ENCODE measurements at places on chromosomes 6 and 20.

- DNase-seq = no peak
Measured at GRCh38 chr20:46434597-46434996, 28.2 kb upstream of the ELMO2 start.

DNA sequence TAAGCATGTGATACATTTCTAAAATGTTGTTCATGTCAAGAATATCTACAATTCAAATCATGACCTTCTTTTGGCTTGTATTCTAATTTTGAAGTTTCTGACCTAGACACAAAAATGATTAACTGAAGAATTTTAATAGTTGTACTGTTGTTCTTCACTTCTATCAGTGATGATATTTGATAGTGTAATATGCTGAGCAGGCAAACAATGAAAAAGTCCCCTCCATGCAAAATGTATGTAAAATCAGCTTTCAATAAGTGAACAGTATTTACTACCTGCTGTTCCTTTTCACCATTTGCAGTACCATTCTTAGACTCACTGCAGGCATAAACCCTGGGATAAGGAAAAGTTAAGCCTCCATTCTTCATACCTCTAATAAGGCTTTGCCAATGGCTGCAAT is 201.5 kb downstream of the LAMA2 start:
- DNase-seq = no peak

GRCh38 chr6:148407372-148407771 is 64.7 kb downstream of the SASH1 start:
- peak; percentile 41 for DNase-seq

DNA sequence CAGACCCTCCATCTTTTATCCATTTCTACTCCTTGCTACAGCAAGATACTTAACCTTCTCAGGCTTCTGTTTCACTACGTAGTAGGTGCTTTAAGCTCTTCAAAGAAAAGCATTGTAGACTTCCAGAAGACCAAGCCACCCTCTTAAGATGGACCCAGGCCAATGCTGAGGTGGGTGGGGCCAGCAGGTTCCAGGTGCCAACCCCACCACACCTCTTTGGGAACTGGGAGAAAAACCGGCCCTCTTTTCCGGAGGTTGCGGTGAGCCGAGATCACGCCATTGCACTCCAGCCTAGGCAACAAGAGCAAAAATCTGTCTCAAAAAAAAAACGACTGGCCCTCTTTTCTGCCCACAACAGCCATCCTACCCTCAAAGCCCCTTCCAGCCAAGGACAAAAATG is 10.6 kb upstream of the HMGA1 start:
- DNase-seq = no peak

GRCh38 chr6:117534974-117535373 is 52.5 kb downstream of the DCBLD1 start:
- DNase-seq = no peak

DNA sequence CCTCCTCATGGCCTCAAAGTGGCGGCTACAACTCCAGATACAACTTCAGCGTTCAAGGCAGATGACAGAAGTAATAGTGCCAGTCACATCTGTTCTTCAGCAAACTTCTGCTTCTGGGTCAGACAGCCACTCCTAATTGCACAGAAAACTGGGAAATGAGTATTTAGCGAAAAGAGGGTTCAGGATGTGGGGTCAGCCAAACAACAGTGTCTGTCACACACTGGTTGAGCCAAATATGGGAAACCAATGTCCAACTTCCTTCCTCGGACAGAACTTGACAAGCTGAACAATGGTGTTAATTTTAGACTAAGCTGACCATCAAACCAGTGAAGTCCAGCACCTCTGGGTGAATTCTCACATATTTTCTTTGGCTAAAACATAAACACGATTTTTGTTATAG is 22.1 kb downstream of the NUDT3 start:
- DNase-seq = no peak

GRCh38 chr20:18243802-18244201 is 44.5 kb upstream of the ZNF133 start:
- no peak for DNase-seq

DNA sequence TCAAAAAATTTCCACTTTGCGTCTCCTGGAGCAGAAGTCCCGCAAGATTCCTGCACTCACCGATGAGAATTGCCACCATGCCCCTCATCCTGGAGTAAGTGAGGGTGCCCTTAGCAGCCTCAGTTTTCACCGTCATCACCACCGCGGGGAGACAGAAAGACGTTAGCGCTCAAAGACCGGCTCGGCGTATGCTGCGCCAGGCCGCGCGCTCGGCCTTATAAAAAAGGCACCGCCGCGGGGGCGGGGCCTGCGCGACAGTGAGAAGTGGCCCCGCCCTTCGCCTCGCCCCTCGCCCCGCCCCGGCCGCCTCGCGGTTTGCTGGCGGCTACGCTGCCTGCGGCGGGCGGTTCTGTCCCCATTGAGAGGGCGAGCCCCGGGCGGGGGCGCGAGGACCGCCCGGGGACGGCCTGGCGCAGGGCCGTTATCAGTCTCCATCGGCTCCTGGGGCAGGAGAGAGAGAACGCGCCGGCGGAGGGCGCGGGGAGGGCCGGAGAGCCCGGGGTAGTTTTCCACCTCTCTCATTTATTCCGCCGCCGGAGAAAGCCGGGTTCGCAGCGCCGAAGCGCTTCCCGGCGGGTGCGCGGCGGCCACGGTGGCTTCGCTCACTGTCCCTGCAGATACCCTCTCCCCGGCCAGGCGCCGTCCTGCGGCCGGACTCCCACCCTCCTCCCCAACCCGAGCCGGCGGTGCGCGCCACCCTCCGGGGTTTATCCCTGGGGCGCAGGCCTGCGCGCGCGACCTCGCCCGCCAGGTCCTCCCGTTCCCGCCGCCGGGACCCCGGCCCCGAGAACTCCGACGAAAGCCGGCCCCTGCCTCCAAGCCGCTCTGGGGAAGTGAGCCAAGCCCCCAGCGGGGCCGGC is 122.5 kb upstream of the SLC2A12 start:
- DNase-seq = no peak

DNA sequence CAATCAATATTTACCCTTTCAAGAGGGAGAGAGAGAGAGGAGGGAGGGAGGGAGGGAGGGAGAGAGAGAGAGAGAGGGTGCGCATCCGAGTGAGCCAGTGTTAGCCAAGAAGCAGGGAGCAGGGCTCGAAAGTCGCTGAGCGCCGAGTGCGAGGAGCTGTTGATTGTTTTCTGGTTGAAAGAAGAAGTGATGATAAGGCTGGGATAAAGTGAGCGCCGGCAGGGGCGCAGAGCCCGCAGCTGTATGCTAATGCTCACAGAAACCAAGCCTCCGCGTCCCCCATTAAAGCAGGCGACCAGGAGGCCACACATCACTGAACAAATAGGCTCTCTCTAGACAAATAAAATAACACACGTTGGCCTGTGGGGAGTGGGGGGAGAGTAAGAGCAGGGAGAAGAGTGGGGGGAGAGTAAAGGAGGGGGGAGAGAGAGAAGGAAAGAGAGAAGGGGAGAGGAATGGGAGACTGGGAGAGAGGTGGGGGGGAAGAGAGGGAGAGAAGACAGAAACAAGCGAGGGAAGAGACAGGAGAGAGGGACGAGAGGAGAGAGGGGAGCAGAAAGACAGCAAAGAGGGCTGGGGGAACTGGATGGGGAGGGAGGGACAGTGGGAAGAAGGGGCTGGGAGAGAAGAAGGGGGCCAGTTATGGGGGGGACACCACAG is 5.0 kb upstream of the INSM1 start:
- no peak for DNase-seq

DNA sequence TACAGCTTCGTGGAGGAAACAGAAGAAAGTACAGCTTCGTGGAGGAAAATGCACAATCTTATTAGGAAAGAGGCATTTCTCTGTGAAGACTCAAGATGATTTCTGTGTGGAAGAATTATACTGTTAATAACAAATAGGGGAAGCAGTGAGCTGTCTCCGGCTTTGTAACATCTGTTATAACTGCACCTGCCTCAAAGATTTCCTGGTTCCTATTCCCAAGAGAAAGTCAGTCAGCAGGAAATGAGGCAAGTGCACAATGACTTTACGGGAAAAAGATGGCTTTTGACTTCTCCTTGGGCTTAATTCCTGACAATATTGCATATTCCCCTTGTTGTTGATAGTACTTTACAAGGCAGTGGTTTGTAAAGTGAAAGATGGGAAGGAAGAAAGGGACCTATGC is 538.5 kb downstream of the BMP2 start:
- no peak for DNase-seq

DNA sequence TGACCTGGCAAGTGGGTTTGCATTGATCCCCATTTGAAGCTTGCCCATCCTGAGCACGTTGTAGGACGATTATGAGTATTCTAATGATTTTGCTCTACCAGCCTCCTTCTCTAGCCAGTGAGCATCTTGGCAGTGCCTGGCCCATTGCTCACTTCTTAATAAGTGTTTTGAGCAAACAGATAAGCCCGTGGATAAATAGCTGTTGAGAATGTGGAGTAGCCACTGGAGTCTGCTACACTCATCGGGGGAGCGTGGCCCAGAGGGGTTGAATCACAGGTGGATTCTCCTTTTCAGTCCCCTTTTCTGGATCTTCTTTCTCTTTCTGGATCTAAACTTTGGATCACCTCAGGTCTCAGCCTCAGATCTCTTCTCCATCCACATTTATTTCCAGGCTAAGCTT is 15.9 kb upstream of the EDN3 start:
- DNase-seq = no peak

DNA sequence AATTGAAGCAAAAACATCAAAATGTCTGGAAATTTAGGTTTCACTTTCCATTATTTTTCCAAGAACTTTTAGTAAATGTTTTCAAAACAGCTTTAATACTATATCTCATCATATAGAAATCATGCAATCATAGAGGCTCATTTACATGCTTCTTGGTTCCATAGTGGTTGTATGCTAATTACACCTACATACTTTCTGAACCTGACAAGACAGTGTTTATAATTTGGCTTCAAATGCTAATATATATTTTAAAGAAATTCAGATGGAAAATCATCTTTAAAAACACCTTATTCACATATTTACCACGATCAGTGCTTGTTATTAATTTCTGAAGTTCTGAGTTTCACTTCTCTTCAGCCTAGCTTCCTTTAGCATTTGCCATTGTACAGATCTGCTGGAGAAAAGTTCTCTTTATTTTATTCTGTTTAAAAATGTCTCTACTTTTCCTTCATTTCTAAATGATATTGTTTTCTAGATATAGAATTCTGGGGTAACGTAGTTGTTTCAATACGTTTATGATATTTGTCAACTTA is 89.9 kb downstream of the PLCB1 start:
- DNase-seq = no peak

DNA sequence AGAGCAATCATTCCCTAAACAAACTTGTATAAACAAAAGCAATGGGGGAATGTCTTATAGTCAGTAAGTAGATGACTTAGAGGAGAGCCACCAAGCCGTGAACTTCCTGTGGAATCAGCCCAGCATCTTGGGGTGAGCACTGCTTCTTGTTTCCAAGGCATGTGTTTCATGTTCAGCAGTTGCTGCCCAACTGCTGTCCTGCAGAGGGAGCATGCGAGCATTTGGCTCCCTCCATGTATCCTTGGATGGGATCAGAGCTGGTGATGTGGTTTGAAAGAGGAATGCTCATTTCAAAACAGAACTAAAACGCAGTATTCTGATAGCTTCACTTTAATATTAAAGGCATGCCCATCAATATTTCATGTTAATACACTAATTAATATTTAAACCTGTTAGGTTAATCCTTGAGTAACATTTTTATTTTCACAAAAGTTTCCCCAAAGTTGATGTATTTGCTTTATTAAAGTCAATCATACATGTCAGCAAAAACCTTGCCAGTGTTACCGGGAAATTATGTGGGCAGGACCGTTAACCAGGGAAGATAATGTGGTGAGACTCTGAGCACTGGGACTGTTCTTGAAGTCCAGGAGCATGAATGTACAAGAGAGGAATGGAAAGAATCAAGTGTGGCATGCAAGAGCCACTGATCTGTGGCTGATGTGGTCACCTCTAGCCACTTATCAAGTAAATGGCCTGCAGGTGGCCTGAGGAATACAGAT is 172.1 kb upstream of the GGTLC1 start:
- peak; percentile 31 for DNase-seq

DNA sequence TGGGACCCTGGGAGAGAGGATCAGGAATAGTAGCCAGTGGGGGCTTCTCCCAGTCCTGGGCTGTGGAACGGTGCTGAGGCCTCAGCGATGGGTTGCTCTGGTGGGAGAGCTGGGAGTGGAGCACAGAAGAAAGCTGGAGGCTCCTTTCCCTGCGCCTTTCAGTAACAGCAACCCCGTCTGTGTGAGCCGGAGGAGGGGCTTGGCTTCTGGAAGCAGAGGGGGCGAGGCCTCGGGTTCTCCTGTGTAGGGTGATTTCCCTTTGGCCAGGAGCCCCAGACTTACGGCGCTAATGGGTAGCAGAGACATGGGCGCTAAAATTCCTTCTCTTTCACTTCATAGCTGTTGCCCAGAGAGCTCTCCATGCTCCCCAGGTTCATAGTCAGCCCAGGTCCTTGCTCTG is 55.0 kb downstream of the DAAM2 start:
- DNase-seq = no peak

DNA sequence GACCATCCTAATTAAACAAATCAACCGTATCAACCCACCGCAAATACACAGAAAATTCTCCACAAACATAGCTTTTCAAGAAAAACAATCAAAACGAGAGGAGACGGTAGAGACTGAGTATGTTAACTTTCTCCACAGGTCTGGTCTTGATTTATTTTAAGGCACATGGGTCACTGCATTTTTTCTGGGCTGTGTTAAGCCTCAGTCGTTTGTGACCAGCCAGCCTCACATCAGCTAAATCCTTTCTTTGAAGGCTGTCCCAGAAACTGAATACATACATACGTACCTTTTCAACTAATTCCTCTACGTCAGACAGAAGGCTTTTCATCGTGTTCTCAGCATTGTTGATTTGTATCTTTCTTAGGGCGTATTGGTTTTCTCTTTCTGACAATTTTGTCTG is 69.4 kb downstream of the LAMA4 start:
- no peak for DNase-seq

DNA sequence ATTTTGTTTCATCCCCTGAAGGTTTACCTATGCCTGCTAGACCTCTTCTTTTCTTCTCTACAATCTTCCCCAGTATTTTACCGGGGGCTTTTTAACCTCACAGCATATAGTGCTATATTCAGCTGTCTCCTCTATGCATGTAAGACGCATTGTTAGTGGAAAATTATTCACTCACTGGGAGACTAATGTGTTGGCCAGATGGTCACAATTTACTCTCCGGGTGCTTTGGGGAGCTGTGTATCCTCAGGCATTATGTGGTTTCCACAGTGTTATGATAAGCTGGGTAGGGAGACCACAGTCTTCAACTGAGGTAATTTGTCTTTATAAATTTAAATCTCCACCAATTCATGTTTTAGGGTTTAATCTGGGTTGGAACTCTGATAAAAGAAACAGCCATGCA is 553.8 kb upstream of the PTCHD4 start:
- DNase-seq = no peak

DNA sequence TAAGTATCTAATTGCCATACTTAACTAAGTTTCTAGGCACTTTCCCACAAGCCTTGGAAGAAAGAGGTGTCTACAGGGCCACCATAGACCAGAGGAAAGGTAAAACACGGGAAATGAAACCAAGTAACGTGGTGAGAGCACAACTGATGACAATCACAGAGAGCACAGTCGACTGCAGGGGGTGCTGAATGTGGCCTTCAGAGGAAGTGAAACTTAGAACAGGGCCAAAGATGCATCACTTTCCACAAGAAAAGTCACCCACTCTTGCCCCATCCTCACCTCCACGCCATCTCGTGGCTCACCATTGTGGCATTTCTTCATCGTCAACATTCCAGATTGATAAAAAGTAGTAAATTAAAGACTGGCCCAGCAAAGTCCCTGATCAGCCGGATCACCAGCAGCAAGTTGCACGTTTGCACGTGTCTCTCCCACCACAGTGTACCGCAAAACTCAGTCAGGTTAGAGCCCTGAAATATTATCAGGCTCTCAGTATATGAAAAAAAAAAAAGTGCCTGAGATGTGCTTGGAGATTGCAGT is 31.4 kb downstream of the HIVEP2 start:
- DNase-seq = no peak

Measured in LNCaP clone FGC (cell line).